Mammary epithelial cell (primary cell): ENCODE measurements at places on chromosomes 6 and 20.

DNA sequence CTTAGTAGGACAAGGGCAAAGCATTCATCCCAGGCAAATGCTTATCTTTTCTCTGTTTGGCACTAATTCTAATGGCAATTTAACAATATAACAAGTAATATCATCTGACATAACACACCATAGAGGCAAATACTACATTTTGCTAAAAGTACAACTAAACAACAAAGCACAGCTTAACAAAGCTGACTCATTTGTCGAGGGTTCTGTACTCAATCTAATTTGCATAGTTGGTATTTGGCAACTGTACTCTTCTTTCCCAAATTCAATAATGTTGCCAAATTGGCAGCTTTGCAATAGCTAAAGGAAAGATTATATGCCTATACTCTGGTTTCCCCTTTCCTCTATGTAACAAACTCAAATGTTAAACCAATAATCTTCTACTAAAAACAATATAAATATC, 461.0 kb downstream of the PKHD1 start:
- DNase-seq = no peak

DNA sequence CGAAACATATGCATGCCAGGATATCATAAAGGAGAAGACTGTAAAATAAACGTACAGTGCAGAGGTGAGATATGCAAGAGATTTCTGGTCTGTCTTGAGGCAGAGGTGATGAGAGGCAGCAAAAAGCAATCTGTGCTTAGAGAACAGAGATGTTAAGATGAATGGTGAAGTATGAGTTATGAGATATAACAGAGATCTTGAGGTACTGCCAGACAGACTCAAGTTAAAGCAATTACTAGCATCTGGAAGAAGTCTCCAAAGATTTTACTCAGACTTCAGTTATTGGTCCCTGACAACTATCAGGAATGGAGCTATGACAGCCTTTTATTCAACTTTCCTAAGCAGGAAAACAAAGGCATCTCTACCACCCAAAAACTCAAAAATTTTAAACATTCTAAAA, 122.8 kb upstream of the DST start:
- no peak for DNase-seq

- no peak for DNase-seq
Observed at GRCh38 chr20:36094497-36094896, 60.0 kb upstream of the EPB41L1 start.

DNA sequence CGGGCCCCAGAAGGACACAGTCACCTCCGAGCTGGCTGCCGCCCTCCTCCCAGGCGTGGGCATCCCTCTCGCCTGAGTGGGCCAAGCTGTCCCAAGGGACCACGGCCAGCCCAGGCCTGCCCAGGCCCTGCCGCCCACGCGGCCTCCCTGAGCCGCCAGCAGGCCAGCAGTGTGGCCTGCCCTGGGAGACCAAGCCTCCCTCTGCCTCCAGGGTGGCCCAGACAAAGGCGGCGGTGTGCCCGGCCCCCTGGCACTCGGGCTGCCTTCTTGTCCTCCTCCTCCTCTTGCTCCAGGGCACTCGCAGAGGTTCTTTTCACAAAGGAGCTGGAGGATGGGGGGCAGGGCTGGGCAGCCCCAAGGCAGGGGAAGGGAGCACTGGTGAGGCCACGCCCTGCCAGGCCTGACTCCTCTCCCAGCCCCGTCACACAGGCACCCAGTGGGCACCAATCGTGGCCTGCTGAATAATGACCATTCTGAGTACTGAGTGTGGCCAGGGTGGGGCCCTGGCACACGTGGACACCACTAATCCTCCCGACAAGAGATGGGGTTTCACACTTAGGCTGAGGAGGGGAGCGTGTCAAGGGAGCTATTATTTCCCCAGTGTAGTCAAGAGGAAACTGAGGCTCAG, 25.3 kb downstream of the NOL4L start:
- DNase-seq = peak; percentile 55

- DNase-seq = no peak
Observed at GRCh38 chr6:119145111-119145510, 66.6 kb upstream of the FAM184A start.

DNA sequence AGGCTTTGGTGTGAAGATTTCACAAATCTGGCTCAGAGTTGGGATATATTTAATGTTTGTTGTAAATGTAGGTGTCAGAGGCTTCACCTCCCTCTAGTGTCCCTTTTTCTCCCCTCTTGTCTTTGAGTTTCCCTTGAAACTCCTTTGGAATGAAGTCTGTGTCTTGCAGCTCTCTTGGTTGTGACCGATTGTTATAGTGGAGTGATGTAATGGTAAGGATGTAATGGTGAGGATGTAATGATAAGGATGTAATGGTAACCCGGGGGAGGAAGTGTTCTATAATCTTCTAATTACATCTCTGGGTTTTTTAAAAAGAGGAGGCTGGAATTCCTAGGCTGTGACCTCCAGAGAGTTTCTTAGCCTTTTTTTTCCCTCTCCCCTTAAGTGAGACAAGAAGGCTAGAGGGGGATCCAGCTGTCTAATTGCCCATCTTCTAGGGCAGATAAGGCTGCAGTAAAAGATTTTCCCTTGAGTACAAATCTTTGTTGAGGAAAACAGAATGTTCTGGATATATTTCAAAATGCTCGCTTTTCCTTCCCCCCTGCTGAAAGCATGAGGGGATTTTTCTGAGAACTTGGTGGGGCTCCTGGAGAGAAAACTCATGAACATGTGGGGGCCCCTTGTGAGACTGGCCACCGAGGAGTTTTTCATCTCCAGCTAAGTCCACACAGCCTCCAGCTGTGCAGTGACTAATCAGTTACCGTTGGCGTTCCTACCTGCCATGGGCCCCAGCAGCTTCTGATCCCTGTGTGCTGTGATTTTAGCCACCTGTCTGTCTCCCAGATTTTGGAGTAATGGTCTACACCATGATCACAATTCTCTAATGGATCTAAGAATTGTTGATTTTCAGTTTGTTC, 156.7 kb upstream of the PMEPA1 start:
- no peak for DNase-seq

DNA sequence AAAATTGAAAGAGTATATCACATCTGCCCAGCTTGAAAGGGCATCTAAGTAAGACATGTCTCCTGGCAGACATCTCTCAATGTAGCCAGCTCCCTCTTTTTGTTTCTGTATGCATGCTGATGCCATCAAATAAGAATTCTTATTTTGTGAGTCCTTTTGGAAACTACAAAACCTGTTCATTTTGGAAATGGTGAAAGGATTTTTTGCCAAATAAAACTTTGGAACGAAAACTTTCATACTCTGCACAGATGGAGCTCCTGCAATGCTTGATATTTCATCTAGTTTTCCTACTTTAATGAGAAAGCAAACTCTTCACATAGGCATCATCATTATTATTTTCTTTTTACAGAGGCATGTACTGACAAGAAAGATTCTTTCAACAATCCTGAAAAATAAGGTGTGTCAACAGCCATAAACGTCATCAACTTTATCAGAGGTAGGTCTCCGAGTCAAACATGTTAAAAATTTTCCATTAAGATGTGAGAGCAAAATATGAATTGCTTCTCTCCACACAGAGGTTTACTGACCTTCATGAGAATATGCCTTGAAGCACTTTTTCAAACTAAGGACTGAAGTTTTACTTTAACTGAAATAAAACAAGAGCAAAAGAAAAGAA, 26.2 kb upstream of the CMTR1 start:
- peak; percentile 70 for DNase-seq

GRCh38 chr20:22429175-22430153, 154.9 kb downstream of the FOXA2 start:
- no peak for DNase-seq

GRCh38 chr6:84860920-84861319, 96.5 kb upstream of the TBX18 start:
- DNase-seq = no peak

DNA sequence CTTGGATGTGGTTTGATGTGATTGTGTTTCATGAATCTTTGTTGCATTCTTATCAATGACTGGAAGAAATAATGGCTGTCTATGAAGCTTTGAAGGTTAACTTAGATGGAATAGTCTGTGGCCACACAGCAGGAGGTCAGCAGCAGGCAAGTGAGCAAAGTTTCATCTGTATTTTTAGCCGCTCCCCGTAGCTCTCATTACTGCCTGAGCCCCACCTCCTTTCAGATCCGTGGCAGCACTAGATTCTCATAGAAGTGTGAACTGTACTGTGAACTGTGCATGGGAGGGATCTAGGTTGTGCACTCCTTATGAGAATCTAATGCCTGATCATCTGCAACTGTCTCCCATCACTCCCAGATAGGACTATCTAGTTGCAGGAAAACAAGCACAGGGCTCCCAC, 660.2 kb downstream of the EPHA7 start:
- DNase-seq = no peak

GRCh38 chr20:19067986-19068385, 144.5 kb upstream of the SLC24A3 start:
- no peak for DNase-seq

DNA sequence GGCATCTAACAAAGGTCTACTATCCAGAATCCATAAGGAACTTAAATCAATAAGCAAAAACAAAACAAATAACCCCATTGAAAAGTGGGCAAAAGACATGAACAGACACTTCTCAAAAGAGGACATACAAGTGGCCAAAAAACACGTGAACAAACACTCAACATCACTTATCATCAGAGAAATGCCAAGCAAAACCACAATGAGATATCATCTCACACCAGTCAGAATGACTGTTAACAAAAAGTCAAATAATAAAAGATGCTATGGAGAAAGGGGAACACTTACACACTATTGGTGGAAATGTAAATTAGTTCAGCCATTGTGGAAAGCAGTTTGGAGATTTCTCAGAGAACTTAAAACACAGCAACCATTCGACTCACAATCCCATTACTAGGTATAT, 19.4 kb upstream of the VNN1 start:
- no peak for DNase-seq

DNA sequence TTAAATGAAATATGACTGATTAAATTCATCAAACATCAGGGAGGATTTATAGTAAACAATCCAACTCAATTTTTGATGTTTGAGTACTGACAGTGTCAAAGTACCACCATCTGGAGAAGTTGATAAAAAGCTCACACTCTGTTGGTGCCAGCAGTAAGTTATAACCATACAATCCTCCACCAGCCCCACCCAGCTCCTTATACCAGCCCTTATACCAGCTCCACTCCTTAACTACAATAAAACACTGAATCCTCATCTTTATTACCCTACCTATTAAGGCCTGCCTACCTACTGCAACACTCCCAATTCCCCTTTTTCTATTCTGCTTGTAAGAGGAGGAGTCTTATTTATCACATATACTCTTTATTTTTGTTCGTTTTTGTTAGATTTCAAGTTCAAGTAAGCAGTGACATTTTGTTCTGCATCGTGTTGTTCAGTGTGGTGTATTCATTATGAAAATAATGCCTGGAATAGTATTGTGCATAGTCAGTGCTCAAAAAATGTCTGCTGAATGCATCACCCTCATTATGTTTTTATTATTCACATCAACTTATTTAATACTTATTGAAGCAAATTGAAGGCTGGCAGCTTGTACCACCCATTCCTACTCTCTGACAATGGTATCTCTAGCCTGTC, 954.7 kb upstream of the ADGRB3 start:
- no peak for DNase-seq

DNA sequence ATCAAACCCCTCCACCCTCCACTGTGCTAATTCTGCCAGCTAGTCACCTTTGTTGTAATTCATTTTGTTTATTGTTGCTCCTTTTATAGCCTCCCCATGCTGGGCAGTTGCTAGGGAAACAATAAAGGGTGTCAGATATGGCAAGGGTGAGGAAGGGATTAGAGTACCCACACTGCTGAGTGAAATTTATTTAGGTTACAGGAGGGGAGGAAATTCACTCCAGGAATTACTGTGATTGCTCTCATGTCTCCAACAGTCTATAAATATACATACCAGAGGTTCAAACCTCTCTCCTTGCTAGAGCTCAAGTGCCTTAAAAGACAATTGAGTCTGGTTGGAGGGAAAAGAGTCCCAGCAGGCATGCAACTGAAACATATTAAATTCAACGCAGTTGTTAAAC, 90.6 kb upstream of the ADGRF1 start:
- no peak for DNase-seq

GRCh38 chr6:154341336-154341735, 15.3 kb downstream of the IPCEF1 start:
- no peak for DNase-seq

DNA sequence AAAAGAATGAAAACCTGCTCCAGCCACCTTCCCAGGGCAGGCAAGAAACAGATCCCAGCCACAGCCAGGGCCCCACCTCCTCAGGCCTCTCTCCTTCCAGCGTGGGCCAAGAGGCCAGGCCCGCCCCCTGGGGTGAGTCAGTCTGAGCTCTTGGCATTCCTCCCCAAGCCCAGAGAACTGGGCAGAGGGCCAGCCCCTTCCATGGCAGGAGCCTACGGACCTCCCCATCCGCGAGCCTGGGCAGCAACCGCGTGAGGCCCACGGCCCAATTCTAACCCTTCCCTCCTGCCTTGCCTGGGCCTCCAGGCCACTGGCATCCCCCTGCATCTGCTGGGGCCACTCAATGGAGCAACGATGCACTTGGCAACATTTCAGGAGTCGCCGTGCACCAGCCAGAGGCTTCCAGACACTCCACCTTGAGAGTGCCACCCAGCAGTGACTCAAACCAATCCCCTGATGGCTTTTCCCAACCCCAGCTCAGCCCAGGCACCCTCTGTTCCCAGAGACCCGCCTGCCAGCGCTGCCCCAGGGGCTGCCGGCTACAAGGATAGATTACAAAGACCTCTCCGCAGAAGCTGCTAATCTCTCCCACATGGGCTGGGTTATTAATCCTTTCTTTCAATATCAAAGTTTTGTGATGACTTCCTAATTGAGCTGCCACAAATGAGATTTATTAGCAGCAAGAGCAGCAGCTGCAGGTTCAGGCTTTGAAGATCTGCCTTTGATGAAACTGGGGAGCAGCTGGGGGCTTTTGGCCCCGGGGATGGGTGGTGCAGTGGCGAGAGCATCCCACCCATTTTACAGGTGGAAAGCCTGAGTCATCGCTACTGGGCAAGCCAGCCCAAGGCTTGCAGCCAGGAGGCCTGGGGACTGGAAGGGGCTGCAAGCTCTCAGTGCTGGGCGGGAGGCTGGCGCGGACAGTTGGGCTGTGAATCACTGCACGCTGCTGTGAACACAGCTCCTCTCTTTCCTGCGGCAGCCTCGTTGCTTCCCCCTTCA, 85.7 kb downstream of the NFATC2 start:
- peak; percentile 96 for DNase-seq
